ENCODE measurements at places on chromosomes 5 and 9.

DNA sequence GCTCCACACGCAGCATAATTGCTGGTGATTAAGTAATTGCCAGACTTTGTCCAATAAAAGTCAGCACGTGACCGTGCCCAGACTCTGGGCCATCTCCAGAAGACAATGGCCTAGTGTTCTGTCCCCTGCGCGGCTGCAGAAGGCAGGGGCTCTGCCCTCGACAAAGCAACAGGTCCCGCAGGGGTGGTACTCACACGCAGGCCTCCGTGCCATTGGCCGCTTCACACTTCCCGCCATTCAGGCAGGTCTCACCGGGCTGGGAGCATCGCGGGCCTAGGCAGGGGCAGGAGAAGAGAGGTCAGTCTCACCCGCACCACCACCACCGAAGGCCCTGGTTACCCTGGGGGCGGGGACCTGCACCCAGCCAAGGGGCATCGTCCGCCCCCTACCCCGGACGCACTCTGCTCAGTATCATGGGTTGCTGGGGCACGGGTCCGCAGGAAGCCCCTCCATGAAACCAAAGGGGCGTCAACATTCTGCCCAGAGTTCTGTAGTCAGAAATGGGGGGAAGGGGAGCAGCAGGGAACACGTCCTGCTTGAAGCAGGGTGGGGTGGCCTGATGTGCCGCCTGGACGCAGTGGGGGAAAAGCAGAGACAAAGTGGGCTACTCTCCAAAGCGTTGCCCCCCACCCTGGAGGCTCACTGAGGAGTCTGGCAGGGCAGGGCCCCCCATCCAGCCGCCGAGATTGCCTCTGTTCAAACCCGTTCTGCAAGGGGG, 1.9 kb downstream of the NOTCH1 start:
- DNase-seq = no peak

GRCh38 chr5:140602147-140602546, 30.8 kb downstream of the CD14 start:
- DNase-seq = no peak

GRCh38 chr9:9846557-9846956, 766.2 kb downstream of the PTPRD start:
- no peak for DNase-seq

DNA sequence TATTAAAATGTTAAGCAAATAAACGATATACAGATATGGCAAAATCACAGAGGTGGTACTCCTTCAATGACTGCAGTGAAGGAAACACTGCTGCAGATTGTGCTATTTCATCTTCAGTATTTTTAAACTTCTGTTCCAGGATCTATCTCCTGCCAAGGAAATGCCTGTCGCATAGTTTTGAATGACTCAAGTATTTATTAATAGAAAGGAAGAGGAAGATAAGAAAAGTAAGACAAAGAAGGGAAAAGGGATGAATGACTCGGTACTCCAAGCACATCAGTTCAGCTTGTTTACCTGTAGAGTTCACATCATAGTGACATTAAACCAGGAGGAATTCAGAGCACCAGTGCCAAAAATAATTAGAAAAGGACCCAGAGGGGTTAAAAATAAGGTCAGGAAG, 5.1 kb upstream of the GPX8 start:
- no peak for DNase-seq

GRCh38 chr9:134040781-134041648, 15.7 kb downstream of the BRD3OS start:
- no peak for DNase-seq

- no peak for DNase-seq
These were observed 236.5 kb upstream of the TRIM32 start for GRCh38 chr9:116450378-116451139.

DNA sequence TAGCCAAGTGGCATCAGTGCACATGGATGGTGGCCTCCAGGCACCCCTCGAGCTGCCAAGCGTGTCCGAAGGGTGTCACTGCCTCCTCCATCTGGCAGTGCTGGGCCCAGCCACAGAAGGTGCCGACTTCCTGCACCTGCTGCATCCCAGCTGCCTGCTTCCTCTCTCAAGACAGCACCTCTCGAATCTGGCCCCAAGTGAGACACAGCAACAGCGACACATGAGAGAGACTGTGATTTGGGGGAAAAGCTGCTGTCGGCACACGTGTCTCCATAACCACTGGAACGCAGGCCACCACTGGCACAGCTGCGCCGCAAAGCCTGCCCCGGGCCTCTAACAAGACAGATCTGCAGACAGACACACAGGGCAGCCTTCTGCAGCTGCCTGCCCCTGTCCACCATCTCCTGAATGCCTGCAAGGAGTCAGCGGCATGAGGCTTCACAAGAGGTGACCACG, 8.8 kb downstream of the CLPTM1L start:
- DNase-seq = no peak

- no peak for DNase-seq
These were observed 12.7 kb downstream of the GLIPR2 start for GRCh38 chr9:36149197-36149596.

DNA sequence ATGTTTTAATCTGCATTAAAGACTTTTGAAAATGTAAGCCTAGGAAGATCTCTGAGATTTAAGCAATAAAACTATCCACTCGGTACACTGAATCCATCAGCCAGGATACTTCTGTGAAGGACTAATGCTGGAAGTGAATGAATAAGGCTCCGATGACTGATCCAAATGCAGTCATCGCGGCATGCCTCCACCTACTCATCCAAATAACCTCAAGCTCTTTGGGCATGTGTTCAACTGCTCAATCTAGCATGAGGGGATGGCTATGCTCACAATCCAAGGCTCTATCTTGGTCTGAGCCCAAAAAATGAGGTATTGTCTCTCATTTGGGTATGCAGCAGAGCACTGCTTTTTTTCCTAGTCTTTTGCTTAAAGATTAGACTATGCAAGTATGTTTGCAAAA, 19.2 kb downstream of the MARCHF3 start:
- DNase-seq = no peak

- DNase-seq = no peak
These were observed 16.8 kb downstream of the MGAT1 start for GRCh38 chr5:180785794-180786221.

DNA sequence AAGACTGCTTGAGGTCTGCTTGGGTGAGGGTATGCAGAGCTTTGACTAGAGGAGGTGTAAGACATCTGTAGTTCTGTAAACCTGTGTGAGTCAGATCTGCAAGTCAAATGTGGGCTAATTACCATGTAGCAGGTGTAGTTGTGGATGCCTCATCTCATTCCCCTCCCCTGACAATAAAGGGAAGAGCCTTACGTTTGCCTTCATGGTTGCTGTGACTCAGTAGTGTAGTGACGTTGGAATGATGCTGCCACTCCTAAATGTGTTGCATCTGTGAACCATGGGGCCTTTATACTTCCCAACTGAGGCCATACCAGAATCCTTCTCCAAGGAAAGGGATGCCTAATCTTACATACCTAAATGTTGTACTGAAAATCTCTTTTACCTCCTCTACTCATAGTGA, 26.0 kb downstream of the PRDM6 start:
- no peak for DNase-seq

- no peak for DNase-seq
These were observed 39.4 kb downstream of the CTNNAL1 start for GRCh38 chr9:108973895-108974294.

- DNase-seq = no peak
These were observed 50.2 kb downstream of the NIM1K start for GRCh38 chr5:43242196-43242595.

- DNase-seq = no peak
These were observed 400.5 kb downstream of the ARRDC3 start for GRCh38 chr5:90982576-90982975.

- no peak for DNase-seq
These were observed 639.4 kb downstream of the PDE4D start for GRCh38 chr5:59254055-59254687.

DNA sequence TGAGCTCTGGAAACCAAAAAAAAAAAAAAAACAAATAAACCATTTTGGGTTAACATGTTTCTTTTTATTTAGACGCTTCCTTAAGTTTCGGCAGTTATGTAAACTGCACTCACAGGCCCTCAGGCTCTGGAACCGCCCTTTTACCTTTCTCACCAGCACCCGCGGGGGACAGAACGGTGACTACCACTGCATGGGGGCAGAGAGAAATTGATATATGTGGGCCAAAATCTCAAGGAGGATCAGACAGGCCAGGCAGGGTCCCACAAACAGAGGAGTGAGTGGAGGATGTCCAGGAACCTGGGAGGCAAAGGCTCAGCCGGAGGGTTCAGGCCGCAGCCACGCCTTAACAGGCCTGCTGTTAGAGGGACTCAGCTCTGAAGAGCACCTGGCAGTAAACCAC, 54.4 kb downstream of the IRX2 start:
- no peak for DNase-seq

DNA sequence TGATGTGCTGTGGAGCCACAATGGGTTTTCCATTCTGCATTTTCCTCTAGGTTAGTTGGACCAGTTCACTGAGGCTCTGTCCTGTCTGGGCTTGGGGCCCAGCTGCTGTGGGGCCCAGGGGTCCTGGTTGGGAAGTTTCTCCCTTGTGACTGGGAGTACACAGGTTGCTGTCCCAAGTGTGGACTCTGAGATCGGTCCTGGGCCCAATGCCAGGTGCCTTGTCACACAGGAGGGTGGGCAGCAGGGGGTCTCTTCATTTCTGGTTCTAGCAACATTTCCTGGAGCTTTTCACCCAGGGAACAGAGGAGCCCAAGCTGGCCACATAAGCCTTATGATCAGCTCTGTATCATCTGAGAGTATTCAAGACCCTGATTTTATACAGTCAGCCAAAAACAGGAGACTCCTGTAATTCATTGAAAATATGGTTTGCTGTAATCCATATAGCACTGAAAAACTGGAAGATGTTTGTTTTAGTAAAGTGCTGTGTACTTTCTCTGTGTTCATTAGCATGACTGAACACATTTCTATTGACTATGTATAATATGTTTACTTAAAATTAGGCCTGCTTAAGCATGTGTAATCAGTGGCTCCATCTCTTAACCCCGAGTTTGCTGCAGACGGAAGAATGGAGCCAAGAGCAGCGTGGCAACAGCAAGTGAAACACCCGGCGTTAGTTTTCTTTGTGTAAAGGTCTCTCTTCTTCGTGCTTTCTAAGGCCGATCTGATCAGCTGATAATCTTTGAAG, 62.5 kb downstream of the MVB12B start:
- DNase-seq = peak; percentile 37

GRCh38 chr5:74415695-74416102, 224.8 kb downstream of the ENC1 start:
- DNase-seq = peak; percentile 35

DNA sequence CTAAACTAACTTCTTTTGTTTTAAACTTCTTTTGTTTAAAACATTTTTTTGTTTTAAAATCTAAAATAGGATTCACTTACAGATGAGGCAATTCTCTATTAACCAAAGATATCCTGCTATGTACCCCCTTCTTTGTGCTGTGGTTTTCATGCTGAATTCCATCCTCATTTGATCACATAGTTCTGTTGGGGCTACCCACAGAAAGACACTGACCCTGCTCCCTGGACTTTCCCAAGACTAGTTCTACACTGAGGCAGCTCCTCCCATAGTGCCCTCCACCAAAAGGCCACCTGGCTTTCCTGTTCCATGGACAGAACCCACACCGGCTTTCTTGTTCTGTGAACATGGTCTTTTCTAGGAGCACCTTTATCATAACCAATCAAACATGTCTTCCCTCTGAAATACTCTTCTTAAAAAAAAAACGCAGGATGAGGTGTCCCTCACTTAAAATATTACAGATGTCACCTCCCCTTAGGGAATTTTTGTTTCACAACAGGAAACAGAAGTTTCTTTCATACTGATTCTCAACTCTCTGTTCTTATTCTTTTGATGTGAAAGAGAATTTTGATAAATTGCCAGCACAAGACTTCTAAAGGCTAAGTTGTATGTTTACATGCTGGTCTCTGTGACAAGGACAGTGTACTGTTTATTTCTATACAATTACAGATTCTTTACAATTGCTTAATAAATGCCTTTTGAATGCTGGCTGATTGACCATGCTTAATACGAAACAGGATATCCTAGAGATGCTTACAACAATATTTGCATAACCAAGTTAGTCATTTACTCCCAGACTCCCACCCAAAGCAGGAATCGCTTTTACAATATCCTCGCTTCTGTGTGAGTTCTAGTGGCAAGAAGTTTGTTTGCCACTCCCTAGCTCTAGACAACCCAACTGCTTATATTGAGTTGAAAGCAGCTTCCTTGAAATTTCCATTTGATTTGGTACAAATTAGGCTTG, 300.4 kb downstream of the DTWD2 start:
- DNase-seq = no peak

DNA sequence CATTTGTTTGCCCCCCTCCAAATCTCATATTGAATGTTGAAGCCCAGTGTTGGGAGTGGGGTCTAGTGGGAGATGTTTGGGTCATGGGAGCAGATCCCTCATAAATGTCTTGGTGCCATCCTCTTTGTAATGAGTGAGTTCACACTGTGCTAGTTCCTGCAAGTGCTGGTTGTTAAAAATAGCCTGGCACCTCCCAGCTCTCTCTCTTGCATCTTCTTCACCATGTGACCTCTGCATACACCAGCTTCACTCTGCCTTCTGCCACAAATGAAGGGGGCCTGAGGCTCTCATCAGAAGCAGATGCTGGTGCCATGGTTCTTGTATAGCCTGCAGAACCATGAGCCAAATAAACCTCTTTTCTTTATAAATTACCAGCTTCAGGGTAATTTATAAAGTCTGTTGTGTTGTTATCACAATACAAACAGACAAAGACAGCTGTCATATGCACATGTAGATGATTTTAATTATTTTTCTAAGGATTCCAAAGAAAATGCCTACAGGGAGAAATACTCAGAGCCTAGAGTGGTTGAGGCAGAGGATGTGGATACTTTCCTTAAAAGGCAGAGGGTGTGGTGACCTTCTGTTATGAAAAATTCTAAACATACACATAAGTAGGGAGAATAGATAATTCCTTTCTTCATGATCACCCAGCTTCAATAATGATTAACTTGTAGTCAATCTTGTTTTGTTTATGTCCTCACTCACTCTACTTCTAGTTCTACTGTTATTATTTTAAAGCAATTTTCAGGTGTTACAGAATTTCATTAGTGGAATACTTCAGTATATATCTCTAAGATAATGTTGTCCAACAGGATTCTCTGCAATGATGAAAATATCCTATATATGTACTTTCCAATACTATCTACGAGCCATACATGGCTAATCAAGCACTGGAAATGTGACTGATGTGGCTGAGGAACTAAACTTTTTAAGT, 75.1 kb upstream of the RANBP6 start:
- DNase-seq = no peak

GRCh38 chr9:269081-269711, 54.5 kb downstream of the DOCK8 start:
- no peak for DNase-seq

GRCh38 chr9:126999315-127000068, 84.9 kb downstream of the RALGPS1 start:
- no peak for DNase-seq

- DNase-seq = no peak
These were observed 300.0 kb upstream of the VLDLR start for GRCh38 chr9:2321523-2322148.

DNA sequence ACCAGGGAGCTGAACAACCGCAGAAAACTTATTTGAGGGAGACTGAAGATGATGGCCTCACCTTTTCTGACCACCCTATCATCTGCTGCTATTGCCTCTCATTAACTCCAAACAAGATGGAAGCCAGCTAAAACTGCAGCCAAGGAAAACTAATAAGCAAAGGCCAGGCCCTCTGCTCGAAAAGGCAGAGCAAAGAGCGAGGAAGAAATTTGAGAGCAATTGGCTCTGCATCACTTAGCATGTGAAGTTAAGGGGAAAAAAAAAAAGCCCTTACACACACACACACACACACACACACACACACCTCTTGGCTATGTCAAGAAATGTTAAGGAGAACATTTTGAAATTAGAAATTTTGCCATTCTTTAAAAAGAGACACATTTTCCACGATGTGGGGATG, 228.1 kb upstream of the CYLC2 start:
- DNase-seq = no peak

All from NCI-H774 (cell line).